Amygdala (tissue), 56 donors: ENCODE measurements at places on chromosomes 6 and 20.

DNA sequence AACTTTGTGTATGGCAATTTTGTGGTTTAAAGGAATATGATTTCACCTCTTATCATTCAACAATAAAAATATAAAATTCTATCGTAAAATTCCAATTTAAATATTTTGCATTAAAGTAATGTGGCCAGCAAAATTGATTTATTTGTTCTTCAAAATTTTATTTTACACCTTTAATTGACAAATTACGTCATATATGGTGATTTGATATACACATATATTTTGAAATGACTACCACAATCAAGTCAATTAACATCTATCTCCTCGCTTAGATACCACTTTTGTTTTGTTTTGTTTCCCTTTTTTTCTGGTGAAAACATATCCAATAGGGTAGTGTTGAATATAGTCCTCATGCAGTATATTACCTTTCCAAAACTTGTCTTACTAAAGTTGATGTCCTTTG lies 467.6 kb upstream of the HS3ST5 start:
- no peak for DNase-seq

DNA sequence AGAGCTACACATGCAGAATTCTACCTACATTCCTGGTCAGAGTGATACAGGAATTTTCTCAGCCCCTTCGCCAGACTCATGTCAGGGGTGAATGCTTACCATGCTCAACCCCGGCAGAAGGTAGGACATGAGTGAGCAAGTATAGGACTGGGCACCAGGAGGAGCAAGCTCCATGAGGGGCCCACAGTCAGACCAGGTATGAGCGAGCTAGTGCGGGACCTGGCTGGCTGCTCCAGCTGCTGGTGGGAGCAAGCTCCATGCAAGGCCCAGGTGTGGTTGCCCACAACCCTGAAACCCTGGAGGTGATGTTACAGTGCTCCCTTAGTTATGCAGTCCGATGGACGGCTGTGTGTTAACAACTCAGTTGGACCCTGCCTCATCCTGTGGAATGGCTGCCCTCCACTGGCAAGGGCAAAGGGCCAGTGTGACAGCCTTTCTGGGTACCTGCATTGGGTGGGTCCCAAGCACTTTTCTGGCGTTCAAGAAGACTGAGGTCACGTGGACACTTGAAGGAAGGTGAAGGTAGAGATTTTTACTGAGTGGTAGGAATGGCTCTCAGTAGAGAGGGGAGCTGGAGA lies 503.5 kb upstream of the CITED2 start:
- DNase-seq, result no peak

DNA sequence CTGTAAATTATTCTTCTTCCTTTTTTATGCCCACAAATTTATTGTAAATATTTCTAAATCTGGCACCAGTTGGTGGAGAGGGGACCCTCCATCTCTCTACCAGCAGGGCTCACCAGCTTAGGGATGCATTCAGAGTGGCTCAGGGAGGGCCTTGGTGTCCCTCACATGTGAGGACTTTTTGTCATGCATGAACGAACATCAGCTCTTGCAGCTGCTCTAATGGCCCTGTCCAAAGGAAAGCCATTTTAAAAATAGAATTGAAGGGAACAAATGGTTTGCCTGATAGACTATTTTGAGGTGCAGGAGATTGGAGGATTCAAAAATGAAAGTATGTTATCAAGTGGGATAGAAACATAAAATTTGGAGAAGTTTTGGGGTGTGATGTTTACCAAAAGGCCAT lies 37.5 kb upstream of the KLHL31 start:
- no peak for DNase-seq

GRCh38 chr20:63900413-63900812 lies 5.5 kb downstream of the DNAJC5 start:
- no peak for DNase-seq

DNA sequence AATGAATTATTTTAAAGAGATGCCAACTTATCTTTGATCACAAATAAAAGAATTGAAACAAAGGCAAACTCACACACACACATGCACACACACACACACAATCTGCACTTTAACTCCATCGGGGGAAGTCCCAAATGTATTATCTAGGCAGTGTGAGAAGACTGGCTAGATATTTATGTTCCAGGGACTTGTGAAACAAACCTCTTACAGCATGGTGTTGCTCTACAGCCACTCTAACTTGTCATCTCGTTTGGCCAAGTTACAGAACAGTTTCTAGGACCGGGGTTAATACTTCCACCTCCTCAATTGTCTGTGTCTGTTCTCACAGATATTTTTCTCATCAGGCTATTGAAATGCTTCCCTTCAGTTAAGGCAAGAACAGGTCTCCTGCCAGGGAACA lies 855.0 kb downstream of the EPHA7 start:
- no peak for DNase-seq

GRCh38 chr6:108877046-108877751 lies 29.0 kb downstream of the ARMC2 start:
- no peak for DNase-seq

DNA sequence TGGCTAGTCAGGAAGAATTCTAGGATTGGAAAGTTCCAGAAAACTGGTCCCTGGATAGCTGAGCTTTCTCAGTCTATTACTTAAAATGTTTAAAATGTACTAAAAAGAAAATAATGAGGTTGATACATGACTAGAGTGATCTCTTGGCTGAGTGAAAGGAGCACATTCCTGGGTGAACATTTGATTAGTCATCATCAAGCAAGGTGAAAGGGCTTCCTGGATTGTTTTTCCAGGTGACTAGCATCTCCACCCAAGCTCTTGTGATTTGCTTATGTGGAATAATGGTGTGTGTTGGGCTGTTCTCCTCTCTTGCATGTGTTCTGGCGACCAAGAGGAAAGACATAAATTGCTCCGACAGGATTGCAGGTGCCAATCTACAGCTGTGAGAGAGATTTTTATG lies 42.9 kb downstream of the PKIB start:
- DNase-seq, result no peak

- DNase-seq, result no peak
Observed at GRCh38 chr6:75893058-75893775, 144.2 kb downstream of the MYO6 start.

- DNase-seq, result no peak
Observed at GRCh38 chr6:143155681-143156080, 95.0 kb downstream of the AIG1 start.

DNA sequence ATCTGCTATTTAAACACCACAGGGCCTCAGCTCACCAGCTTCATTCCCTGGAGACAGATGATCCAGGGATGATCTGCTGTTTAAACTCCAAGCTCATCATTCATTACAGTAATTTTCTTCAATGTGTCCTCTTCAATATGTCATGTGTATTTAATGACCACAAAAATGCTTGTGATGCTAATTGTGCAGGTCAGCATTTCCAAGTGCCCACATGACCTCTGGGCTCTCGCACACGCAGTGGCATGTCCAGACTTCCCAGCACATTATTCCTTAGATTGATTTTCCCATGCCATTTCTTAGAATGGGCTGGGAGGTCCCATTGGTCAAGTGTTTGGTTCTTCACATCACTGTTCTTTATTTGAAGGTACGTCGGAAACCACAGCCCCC lies 434.4 kb downstream of the HAO1 start:
- no peak for DNase-seq

- peak; percentile 18 for DNase-seq
Observed at GRCh38 chr6:138307816-138308730, 69.6 kb upstream of the SMIM28 start.

- no peak for DNase-seq
Observed at GRCh38 chr20:63255931-63256704, 1.9 kb upstream of the NKAIN4 start.

GRCh38 chr6:33623895-33624381 lies 2.8 kb downstream of the ITPR3 start:
- DNase-seq, result no peak

DNA sequence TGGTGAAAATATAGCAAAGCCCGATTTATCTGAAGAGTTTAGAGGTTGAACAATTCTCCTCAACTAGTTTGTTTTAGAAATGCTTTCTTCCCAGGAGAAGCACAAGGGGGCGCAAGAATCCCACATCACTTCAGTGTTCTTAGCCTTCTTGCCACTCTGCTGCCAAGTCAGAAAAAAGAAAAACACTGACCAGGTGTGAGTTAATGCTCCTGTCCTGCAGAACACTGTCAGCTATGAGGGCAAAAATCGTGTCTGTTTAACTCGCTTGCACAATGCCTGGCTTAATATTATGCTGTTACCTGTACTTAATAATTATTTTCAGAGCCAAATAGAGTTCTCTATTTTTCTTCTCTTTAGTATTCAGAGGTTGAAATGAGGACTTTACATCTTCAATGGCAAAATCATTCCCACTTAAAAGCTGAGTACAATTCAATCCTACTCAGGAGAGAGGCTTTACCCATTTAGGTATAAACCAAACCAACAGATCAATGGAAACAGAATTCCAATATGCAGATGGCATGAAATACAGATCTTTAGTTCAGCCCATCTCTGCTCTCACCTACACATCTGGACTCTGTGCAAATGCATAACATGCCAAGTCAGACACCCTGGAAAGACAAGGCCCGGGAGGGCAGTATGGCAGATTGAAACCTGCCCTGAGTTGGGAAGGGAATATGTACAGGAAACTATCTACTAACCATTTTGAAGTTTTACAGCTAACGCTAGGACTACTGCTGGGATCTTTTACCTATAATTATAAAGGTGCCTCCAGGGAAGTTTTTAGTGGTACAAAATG lies 71.4 kb upstream of the TULP1 start:
- DNase-seq, result peak; percentile 11

DNA sequence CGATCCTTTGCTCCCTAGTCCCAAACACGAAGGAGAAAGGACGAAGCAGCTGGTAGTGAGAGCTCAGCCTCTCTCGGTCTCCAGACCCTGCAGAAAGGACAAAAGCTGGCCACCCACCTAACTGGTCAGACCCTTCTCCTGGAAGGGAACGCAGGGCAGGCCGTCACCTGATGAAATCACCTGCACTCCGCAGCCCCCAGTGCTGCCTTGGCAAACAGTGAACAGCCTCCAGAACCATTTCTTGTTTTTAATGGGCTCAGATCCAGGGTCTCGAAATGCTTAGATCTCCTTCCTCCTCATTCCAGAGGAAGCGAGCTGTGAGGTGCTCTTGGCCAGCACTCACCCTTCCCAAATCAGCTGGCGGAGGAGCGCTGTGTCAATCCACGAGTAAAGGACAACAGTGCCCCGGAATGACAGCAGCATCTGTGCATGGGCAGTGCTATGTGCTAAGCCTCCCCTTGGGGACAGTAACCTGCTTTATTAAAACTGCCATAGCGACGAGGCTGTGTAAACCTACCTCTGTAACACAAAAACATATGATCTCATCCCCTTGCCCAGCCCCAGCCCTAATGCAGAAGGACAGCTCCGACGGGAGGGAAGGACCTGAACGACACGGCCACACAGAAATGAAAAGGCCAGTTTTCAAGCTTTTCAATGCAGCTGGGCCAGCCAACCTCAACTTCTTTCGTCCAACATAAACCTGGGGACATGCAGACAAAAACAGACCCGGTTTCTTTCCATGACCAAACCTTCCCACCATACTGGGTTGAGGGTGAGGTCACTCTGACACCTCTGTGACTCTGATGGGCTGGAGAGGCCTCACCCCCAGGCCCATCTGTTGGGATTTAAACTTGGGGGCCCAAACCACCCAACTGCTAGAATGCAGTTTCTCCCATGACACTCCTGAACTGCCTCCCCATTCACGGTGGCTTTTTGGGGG lies 43.3 kb downstream of the SULF2 start:
- no peak for DNase-seq

- peak; percentile 4 for DNase-seq
Observed at GRCh38 chr20:53547664-53548239, 45.9 kb downstream of the ZNF217 start.

DNA sequence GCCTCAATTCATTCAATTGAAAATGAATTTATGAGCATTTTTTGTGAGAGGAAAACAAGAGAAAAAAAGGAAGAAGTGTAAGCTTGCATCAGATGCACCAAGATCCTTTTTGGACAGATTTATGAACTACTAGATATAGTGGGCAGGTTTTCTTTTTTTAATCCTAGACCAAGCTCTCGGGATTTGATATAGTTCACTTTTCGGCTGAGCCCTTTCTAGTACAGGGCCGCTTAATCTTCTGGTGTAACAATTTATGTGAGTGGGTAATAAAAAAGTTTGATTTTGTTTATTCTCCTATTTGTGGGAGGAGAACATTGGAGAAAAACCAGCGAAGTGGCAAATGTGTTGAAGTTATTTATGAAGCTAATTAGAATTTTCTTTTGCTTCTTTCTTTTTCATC lies 538.0 kb downstream of the UTRN start:
- no peak for DNase-seq

DNA sequence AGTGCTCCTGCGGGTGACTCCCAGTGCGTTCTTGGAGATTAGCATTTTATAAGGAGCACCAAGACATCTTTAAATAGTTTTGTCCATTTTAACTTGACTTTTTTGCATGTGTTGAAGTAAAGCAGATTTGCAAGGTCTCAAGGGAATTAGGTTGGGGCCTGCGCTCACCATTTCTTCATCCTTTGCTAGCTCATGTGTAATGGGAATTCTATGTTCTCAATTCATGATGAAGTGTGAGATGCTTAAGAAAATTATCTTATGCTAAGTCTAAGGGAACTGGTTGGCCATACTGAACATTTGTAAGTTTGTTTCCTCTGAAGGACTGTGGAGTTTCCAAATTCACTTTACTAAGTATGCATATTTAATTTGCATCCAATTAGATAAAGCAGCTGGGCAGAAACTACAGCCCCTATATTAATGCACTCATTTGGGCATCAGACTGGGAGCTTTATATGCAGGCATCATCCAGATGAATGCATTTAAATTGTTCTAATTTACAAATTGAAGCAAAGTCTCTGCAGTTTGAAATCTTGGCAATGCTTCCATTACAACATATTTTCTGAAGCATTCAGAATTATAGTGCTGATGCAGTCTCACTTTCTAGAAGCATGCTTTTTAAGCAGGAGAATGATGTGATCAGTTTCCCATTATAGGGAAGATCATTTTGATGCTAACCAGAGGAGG lies 108.3 kb upstream of the AKAP12 start:
- DNase-seq, result no peak

GRCh38 chr20:56223352-56223751 lies 25.2 kb upstream of the MC3R start:
- no peak for DNase-seq

DNA sequence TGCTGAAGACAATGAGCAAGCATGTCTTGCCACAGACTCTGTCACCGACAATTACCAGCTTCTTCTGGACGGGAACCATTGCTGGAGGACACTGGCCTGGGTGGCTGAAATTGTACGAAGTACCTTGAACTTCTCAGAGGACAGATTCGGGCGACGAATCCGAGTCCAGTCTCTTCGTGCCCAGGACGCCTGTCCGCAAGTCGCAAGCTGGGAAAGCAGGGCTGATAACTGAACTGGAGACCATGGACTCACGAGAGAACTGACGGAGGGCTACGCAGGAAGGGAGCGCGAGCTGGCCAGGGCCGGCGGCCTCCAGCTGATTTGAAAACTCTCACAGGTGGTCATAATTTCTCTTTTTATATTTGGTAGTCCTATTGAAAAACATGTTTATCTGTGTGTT lies 1229.5 kb upstream of the MAP3K7 start:
- DNase-seq, result no peak

- no peak for DNase-seq
Observed at GRCh38 chr6:139829576-139829975, 455.1 kb upstream of the CITED2 start.

- no peak for DNase-seq
Observed at GRCh38 chr6:35564733-35565132, 52.0 kb upstream of the TULP1 start.

- DNase-seq, result no peak
Observed at GRCh38 chr20:53905019-53905819, 165.2 kb downstream of the BCAS1 start.

- no peak for DNase-seq
Observed at GRCh38 chr20:56859801-56860261, 230.7 kb downstream of the TFAP2C start.
